ENCODE measurements at places on chromosomes 16 and 17.

DNA sequence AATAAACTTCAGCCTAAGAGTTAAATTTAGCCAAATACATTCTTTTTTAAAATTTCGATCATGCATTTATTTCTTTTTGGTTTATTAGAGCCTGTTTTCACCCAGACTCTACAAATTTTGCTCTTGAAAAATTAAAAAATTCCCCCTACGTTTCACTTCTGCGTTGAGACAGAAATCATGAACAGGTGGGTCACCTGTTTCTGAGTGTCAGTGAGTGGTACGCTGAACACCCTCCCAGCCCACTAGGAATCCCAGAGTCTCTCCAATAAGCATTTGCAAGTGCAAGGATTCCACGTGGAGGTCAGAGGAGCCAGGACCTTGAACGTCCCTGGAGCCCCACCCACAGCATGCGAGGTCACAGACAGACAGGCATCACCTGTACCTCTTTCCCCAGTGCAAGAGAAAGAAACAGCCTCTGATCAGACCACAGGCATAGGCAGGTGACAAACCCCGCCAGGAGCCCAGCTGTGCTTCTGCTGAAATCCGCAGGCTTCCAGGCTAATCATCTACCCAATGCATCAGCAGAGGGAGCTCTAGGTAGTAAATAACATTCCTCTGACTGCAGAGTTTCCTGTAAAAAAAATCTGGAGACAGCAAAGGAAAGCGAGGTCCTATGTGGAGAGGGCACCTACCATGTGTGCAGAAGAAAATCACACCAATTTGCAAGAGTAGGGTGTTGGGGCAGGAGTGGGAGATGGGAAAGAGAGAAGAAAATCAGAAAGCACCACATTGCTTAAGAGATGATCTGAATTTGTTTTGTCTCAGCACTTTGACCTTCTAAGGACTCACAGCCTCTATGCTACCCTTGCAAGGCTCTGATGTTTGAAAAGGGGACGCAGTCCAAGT is 5.9 kb upstream of the XYLT1 start:
- H3K4me3 ChIP-seq: no peak overlapping the region
- DNase-seq: peak; percentile 63
- H3K27me3 ChIP-seq: no peaks in the 10 kb centered on the region
- H3K27ac ChIP-seq: no peak overlapping the region
- H3K4me1 ChIP-seq: no peaks in the 10 kb centered on the region
- H3K36me3 ChIP-seq: no peaks in the 10 kb centered on the region

- H3K27me3 ChIP-seq: no peaks in the 10 kb centered on the region
- no peaks in the 10 kb centered on the region for H3K36me3 ChIP-seq
- DNase-seq: no peak
- no peaks in the 10 kb centered on the region for H3K4me1 ChIP-seq
- no peak overlapping the region for H3K4me3 ChIP-seq
These were observed 193.9 kb downstream of the IRF8 start for GRCh38 chr16:86092586-86093480.

DNA sequence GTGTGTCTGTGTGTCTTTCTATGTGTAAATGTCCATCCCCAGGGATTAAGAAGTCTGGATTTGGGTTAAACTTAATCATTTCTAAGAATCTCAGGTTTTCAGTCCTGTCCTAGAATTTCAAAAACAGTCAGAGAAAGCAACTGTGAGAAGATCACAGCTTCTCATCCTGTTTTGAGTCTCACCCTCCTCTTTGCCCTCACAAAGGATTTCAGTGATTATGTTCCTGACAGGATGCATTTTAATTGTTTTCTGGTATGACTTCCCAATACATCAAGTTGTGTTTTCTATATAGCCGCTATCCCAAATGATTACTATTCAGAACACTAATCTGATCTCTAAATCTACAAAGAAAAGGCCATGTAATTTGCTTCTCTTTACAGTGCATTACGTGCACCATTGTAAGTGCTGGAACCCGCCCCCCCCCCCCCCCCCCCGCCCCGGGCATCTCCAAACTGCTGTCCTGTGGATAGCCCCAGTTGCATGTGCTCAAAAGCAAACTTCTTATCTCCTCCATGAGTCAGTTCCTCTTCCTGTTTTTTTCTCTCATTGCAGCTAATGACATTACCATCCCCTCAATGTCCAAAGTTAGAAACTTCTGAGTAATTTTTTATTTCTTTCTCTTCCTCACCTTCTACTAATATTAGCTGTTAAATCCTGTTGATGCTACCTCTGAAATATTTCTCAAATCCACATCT is 73.9 kb downstream of the CDH13 start:
- no peak overlapping the region for H3K4me3 ChIP-seq
- H3K27me3 ChIP-seq: no peaks in the 10 kb centered on the region
- no peak overlapping the region for H3K27ac ChIP-seq
- no peaks in the 10 kb centered on the region for H3K36me3 ChIP-seq

GRCh38 chr17:28726226-28726626 is at the start of gene TLCD1:
TSS of gene TLCD1 (minus strand) at chr17:28726233. CDS start at chr17:28726097, 136 bp downstream.
- H3K4me3 ChIP-seq: peak within 1 kb of the TSS; percentile 81
- H3K27ac ChIP-seq: peak within 1 kb of the TSS; percentile 99
- no peaks in the 10 kb centered on the region for H3K27me3 ChIP-seq
- peak; percentile 85 for DNase-seq
- peaks cover 22% of the 10 kb centered on the region for H3K4me1 ChIP-seq

DNA sequence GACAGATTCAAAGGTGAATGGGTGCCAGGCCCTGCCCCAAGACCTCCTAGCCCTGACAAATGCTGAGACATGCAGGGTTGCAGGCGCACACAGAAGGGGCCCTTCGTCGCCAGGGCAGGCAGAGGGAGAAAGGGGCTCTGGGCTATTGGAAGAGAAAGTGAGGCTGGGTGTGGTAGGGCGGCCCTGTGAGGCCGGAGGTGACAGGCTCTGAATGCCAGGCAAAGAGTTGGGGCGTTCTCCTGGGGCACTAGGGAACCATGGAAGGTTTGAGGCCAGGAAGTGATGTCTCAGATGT is 26.4 kb upstream of the NXPH3 start:
- no peak overlapping the region for H3K4me3 ChIP-seq
- no peak overlapping the region for H3K27ac ChIP-seq
- no peaks in the 10 kb centered on the region for H3K27me3 ChIP-seq
- H3K36me3 ChIP-seq: no peaks in the 10 kb centered on the region
- DNase-seq: no peak

- no peaks in the 10 kb centered on the region for H3K4me1 ChIP-seq
- DNase-seq: no peak
- H3K4me3 ChIP-seq: no peak overlapping the region
- H3K27ac ChIP-seq: no peak overlapping the region
- H3K36me3 ChIP-seq: no peaks in the 10 kb centered on the region
These were observed 48.3 kb downstream of the PHLPP2 start for GRCh38 chr16:71676236-71676635.

DNA sequence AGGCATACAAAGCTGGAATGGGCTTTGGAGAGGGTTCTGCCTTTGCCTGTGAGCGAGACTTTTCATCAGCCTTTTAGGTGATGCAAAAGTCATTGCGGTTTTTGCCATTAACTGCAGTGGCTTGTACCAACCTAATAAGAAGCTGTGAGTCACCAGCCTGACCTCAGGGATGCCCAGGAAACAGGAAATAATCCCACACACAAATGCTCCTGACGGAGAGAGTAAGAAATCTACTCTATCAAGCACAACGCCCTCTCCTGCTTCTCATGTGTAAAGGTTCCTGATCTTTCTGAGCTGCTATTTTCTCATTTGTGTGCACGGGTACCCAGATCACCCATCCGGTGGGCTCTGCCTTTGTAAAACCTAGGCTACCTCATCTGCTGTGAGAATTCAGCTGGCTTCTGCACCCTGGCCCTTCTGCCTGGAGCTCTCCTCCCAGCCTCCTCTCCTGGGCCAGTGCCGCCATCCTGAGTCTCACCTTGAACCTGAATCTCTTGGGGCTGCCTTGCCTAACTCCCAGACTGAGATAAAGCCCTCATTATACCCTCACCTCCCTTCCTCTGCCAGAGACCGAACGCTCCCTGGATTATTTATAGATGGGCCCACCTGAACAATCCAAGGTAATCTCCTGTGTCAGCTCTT is 299.7 kb downstream of the C16orf95 start:
- no peaks in the 10 kb centered on the region for H3K36me3 ChIP-seq
- H3K4me3 ChIP-seq: no peak overlapping the region
- no peak overlapping the region for H3K27ac ChIP-seq
- no peaks in the 10 kb centered on the region for H3K27me3 ChIP-seq
- H3K4me1 ChIP-seq: no peaks in the 10 kb centered on the region

DNA sequence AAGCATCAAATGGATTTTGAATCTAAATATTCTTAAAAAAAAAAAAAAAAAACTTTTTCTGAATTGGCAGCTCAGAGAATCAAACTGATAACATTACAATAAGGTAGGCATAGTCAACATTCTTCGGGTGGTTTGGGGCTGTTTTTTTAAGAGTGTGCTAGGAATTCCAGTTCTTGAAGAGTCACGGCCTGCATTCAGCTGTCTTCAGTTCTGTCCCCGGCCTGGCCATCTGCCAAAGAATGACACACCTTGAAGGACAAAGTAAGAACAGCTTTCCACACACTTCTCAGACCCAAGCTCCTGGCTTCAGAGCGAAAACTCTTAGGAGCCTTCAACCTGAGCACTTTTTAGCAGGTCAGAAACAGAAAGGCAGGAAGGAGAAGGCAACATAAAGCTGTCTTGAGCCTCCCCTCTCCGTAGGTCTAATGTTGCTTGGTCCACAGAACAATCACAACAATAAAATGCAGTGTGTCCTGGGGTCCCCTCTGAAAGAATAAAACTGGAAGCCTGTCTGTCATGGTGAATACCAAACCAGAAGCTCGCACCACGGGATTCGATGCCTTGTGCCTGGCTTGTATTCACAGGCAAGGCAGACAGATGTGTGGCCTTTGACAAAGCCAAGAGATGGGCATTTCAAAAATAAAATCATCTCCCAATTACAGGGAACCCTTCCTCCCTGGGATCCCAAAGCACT is 524.4 kb upstream of the ZFHX3 start:
- H3K4me3 ChIP-seq: no peak overlapping the region
- no peaks in the 10 kb centered on the region for H3K27me3 ChIP-seq
- no peaks in the 10 kb centered on the region for H3K36me3 ChIP-seq
- H3K4me1 ChIP-seq: no peaks in the 10 kb centered on the region
- peak; percentile 35 for DNase-seq
- H3K27ac ChIP-seq: no peak overlapping the region

DNA sequence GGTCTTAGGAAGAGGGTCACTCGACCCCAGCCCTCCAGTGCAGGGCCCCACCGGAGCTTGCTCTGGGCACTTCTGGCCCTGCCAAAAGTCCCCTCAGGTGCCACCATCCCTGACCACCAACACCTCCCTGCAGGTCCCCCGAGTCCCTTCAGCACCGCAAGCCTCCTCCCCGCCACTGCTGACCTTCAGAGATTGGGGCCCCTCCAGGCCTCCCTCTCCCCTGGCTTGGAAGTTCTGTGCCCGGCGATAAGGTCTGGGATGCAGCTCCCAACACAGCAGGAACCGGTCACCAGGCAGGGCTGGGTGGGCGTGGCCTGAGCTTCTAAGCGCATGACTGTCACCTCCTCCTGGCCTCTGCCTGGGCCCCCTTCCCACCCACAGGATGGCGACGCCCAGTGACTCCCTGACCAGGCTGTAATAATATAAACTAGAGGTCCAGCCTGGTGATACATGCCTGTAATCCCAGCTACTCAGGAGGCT is 11.2 kb downstream of the PIEZO1 start:
- peak; percentile 63 for DNase-seq
- no peaks in the 10 kb centered on the region for H3K36me3 ChIP-seq
- H3K27me3 ChIP-seq: no peaks in the 10 kb centered on the region
- peak overlapping the region; percentile 57 for H3K27ac ChIP-seq

GRCh38 chr16:3256146-3256865 is at the start of gene MEFV:
TSS of gene MEFV (minus strand) at chr16:3256633. CDS start at chr16:3256587, 46 bp downstream.
- H3K36me3 ChIP-seq: no peaks in the 10 kb centered on the region
- no peaks in the 10 kb centered on the region for H3K27me3 ChIP-seq
- no peaks in the 10 kb centered on the region for H3K4me1 ChIP-seq
- DNase-seq: no peak
- peak within 1 kb of the TSS; percentile 20 for H3K4me3 ChIP-seq
- no peak within 1 kb of the TSS for H3K27ac ChIP-seq

DNA sequence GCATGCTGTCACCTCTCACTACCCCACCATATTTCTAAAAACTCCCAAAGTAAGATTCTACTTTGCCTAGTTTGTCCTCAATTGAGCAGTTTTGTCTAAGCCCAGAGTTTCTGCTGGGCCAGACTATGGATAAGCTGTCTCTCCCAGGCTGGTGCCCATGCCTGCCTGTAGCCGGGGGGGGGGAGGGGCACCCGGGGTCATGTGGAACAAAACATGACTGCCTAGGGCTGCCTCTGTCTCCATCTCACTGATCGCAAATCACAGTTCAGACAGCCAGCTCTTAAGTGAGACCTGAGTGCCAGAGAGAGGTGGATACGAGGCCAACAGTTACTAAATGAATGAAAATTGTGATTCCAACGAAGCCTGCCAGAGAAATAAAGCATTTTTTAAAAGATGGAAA is 78.8 kb upstream of the RPRML start:
- no peaks in the 10 kb centered on the region for H3K27me3 ChIP-seq
- H3K36me3 ChIP-seq: no peaks in the 10 kb centered on the region
- H3K4me1 ChIP-seq: no peaks in the 10 kb centered on the region

DNA sequence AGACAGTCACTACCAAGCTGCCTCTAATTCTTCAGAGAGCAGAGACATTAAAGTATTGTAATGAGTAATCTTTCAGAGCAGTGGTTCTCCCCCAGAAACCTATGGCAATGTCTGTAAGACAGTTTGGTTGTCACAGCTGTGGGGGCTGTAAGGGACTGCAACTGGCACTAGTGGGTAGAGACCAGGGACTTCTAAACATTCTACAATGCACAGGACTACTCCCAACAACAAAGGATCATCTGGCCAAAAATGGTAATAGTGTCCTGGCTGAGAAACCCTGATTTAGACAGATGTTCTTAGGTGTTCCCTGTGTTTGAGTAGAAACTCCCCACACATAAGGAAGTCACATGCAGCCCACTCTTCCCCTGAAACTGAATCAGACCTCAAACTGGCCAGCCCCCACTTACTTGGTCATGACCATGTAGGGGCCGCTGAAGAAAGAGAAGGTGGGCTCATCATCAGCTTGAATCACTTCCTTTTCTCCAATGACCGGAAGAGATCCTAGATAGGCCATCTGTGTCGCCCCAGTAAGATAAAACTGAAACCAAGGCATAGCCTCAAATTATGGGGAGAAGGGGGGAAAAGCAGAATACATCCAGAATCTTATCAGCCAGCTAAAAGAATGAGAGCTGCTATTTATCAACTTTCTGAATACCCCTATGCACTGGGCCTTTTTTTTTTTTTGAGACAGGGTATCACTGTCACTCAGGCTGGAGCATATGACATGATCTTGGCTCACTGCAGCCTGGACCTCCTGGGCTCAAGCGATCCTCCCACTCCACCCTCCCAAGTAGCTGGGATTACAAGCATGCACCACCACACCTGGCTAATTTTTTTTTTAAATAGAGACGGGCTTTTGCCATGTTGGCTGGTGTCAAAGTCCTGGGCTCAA is 75.8 kb downstream of the TEX14 start:
- H3K36me3 ChIP-seq: no peaks in the 10 kb centered on the region
- H3K4me1 ChIP-seq: no peaks in the 10 kb centered on the region
- no peak overlapping the region for H3K4me3 ChIP-seq
- H3K27ac ChIP-seq: no peak overlapping the region

- no peaks in the 10 kb centered on the region for H3K36me3 ChIP-seq
- no peaks in the 10 kb centered on the region for H3K27me3 ChIP-seq
- no peaks in the 10 kb centered on the region for H3K4me1 ChIP-seq
- H3K4me3 ChIP-seq: no peak overlapping the region
- H3K27ac ChIP-seq: no peak overlapping the region
- no peak for DNase-seq
These were observed 28.9 kb downstream of the LCMT1 start for GRCh38 chr16:25140459-25140858.

Data from colonic mucosa (tissue), 4 donors.